NCI-H2171 (cell line): ENCODE measurements at places on chromosomes 3 and 15.

DNA sequence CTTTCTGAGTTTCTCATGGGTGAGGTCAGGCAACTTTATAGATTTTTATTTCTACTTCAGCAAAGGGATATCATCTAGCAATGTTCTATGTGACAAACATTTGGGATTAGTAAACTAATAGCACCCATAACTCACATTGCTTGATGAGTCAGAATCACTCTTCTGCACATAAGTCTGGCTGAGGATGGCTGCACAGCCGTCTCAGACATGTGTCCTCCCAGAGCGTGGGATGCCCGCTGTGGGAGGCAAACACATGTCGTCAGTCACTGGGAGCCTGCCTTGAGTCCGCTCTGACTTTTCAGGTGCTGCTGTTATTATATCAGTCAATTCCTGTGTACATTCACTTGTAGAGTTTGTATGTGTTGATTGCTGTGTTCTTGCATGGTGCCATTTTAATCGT lies 230.7 kb upstream of the TRIM42 start:
- DNase-seq = no peak

DNA sequence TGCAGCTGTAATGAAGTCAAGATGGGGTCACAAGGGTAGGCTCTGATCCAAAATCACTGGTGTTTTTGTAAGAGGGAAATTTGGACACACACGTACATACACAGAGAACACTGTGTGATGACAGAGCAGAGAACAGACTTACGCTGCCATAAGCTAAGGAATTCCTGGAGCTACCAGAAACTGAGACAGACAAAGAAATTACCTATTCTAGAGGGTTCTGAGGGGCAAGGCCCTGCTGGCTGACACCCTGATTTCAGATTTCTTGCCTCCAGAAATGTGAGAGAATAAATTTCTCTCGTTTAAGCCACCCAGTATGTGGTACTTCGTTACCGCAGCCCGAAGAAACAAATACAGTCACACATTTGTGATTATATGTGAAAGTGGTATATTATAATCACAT lies 24.8 kb downstream of the CBLB start:
- DNase-seq = no peak

- peak; percentile 62 for DNase-seq
Observed at GRCh38 chr3:64030741-64031140, 7.4 kb upstream of the PSMD6 start.

DNA sequence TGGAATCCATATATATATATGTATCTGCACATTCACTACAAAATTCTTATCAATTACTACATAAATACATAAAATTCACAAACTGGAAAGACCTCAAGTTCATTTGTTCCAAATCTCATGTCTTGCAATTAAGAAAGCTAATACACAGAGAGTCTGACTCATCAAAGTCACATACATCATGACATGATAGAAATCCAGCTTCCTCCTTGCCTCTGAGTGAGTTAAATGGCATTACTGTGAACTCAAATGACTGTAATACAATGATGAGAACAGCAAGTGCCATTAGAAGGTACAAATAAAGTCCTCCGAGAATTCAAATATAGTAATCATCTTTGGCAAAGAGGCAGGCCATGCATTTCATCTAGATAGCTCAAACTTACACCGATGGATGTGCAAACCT lies 55.1 kb upstream of the AGTR1 start:
- DNase-seq = no peak

- DNase-seq = no peak
Observed at GRCh38 chr3:184135911-184136260, 728 bp downstream of the EIF2B5 start.

GRCh38 chr15:83955806-83956265 lies 279.7 kb upstream of the GOLGA6L4 start:
- DNase-seq = no peak

DNA sequence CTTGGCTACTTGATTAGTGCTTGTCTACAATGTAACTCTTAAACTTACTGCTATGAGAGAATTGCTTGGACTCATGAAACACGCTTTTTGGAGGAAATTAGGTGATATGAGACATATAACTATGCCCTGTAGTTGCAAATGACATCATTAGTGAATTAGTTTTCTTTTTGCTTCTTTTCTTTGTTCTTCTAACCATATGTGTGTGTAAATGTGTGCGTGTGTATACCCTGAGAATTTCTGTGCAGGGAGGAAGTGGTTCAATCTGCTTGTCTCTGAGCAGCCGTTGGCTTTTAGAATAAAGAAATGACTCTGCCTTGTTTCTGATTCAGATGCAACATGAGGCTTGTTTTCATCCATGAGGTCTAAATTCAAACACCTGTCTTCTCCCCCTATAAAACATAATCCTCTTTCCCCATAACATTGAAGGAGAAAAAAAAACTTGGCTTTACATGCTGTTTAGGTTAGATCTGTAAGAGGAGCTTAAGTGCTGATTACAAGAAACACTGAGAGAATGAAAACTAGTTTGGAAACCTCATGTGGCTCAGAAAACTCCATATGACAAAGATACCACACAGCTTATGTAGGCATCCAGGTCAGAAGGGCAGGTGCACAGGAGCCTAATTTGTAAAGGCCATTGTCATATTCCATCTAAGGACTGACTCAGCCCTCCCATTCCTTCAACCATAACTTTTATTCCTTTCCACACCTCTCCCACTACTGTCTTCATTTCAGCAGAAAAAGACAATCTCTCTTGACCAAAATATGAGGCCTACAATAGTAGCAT lies 30.5 kb upstream of the BLM start:
- no peak for DNase-seq

DNA sequence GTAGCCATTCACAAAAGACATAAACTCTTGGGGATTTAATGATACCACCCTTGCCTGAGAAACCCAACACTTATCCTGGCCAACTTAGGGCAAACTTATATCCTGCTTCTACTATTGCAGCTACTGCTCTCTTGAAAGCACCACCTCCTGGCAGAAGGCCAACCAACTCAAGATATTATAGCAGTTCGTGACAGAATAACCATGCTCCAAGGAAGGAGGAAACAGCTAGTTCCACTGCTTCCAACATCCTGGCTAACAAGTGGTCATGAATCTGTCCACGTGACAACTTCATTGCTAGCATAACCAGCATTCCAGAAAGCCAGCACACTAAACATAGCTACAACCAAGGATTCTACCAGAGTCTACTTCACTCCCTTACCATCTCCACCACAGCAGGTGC lies 1037.5 kb downstream of the TBL1XR1 start:
- DNase-seq = no peak
